M059J (cell line): ENCODE measurements at places on chromosomes 2 and 18. TPM values are rescaled to one million over a fixed set of nuclear protein-coding genes. Genes with fewer than 3 reads are reported as not detected.

Gene CRYGD
- not detected in 2 replicates for total RNA-seq

DNA sequence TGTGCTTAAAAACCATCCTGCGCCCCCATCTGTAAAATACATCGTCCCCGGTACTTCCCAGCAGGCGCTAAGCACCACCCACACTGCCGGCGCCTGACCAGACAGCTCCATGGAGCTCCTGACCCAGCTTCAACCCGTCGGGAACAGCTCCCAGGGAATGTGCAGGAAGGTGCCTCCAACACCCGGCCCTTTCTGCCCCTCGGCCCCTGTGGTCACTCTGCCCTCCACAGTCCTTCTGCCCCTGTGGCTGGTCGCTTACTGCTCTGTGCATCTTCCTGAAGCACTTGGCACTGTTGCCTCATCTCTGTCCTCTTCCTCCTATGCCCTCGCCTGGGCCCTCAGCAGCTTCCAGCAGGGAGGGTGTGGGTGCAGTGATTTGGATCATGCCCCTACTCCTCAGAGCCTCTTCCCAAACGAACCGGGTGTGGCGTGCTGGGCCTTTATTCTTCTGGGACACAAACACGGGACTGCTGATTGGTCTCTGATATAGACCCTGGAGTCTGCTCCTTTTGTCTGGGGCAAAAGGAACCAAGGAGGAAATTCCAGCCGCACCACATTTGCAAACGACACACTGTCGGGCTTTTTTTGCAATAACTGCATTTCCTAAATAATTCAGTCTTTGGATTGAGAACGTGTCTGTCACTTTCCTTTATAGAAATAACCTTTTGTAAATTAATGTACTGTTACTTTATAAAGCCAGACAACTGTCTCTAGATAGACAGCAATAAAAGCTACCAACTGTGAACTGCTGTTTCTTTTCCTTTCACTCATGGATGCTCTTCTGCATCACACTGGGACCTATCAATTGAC is 65.9 kb downstream of the ADI1 start:
- DNase-seq: no peak

DNA sequence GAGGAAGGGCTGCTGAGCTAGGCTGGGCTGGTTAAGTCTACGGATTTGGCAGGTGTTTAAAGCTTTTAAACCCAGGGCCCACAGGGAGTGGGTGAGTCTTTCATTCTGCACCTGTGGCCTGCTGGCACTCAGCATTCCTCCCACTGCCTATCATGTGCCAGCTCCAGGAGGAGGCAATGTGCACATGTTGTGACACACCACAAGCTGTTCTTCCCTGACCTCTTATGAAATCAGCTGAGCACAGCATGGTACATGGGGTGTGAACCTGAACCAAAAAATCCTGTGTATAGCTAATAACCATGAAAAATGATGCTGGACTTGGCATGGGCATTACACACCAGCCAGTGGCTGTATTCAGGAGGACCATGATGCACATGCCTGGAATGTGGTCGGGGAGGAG is 297.9 kb upstream of the MMADHC start:
- peak; percentile 13 for DNase-seq

Gene POTEJ
- not detected in 2 replicates for total RNA-seq

- no peak for DNase-seq
These were observed 11.1 kb downstream of the SLC30A3 start for GRCh38 chr2:27251766-27252165.

Gene MRPS5
- 66.4 and 66.8 TPM in 2 replicates for total RNA-seq

DNA sequence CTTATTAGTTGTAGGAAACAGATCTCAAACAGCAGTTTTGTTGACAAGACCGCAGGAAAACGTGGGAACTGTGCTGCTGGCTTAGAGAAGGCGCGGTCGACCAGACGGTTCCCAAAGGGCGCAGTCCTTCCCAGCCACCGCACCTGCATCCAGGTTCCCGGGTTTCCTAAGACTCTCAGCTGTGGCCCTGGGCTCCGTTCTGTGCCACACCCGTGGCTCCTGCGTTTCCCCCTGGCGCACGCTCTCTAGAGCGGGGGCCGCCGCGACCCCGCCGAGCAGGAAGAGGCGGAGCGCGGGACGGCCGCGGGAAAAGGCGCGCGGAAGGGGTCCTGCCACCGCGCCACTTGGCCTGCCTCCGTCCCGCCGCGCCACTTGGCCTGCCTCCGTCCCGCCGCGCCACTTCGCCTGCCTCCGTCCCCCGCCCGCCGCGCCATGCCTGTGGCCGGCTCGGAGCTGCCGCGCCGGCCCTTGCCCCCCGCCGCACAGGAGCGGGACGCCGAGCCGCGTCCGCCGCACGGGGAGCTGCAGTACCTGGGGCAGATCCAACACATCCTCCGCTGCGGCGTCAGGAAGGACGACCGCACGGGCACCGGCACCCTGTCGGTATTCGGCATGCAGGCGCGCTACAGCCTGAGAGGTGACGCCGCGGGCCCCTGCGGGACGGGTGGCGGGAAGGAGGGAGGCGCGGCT is at the start of gene TYMS:
Gene TYMS (plus strand): TSS at position 343 of the 690 bp plus-strand sequence. CDS start 90 bp downstream, at position 433.
- DNase-seq: peak; percentile 76

DNA sequence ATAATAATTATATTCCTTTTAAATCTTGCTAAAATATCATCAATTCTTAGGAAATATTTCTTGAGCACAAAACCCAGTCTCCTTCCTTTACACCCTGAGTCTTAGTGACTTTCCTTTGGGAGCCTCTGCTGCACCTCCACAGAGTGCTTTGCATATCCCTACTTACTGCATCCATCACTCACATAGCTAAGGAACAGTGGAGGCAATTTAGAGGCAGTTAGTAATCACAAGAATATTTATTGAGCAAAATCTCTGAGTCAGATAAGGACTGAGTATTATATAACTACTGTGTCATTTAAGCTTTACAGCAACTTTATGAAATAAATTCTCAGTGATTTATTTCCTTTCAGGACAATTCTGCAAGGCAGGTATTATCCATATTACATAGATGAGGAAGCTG is 327.7 kb downstream of the TMX3 start:
- peak; percentile 75 for DNase-seq

GRCh38 chr2:33425161-33425560 is 51.3 kb upstream of the RASGRP3 start:
- no peak for DNase-seq

Gene C18orf63
- total RNA-seq: not detected in 2 replicates

DNA sequence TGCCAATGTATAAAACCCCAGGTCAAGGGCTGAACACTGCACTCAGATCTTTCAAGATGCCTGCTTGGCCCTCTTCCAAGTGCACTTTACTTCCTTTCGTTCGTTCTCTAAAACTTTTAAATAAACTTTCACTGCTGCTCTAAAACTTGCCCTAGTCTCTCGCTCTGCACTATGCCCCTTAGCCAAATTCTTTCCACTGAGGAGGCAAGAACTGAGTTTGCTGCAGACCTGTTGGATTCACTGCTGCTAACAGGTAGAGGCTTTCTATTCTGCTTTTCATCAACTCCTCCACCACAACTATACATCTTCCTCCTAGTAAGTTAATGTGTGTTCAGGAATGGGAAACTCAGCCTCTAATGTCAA is 467.9 kb downstream of the MBD2 start:
- DNase-seq: peak; percentile 9

DNA sequence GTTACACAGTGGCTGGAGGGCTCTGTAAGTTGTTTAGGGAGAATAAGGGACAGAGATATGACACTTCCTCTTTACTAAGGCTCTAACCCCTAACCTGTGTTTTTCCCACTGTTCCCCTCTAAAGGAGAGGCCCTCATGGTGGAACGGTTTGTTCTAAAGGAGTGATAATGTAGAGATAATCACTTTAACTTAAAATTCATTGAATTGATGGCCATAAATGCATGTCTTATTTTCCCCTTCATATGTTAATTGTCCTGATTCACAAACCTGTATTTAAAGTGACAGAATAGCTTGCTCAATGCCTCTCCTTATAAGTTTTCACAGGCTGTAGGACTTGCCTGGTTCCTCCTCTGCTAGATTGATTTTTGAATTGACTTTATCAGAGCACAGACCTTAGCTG is at the start of gene SERPINB12:
Gene SERPINB12 (plus strand): TSS at position 301 of the 400 bp plus-strand sequence. CDS start 13,791 bp downstream, outside the sequence.
- no peak for DNase-seq

Gene PDE11A
- total RNA-seq: 0.49 and 2.0 TPM in 2 replicates

DNA sequence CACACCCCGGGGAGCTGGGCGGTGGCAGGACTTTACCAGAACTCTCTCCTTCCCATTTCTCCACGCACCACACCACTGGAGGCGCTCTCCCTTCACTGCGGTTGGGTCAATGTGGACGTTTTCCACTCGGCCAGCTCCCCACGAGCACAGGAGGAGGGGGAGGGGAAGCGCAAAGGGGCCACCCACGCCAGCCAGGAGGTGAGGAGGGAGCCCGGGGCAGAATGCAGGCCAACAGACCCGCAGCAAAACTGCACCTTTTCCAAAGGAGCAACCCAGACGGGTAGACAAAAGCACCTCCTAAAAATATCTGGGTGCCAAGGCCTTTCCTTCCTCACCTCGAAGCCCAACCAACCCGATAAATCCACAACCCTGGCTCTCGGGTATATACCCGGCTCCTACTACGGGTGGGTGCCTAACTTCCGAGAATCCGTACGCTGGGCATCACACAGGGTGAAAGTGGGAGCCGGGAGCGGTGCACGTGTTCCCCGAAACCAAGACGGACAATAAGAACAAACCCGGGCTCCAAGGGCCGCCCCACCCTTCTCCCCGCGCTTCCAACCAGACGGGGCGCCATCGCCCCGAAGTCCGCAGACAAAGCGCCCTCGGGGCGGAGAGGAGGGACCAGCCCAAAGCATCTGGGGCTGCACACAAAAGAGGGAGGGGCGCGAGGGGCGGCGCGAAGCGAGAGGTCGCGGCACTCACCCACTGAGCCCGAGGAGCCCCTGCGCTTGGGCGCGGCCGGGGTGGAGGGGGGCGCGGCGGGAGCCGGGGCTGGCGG is 1.0 kb downstream of the RTN4 start:
- DNase-seq: peak; percentile 78

DNA sequence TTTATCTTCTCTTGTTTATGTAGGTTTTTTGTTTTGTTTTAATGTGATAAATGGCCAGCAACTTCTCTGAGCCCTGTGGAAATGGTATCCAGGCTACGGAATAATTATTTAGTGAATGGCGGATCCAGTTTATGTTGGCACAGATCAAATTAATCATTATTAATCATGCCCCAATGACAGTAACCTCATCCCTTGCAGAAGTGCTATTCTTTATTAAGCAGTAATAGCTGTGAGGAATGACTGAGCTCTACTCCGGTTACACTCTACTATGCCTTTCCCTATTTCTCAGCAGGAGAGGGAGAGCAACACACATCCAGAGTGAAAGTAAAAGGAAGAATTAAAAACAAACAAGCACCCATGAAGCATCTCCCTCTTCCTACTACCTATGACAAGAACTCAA is 84.8 kb downstream of the SETBP1 start:
- DNase-seq: peak; percentile 6

- no peak for DNase-seq
These were observed at the start of gene LRRTM4 for GRCh38 chr2:77521931-77522470. Gene LRRTM4 (minus strand): TSS chr2:77522376.

DNA sequence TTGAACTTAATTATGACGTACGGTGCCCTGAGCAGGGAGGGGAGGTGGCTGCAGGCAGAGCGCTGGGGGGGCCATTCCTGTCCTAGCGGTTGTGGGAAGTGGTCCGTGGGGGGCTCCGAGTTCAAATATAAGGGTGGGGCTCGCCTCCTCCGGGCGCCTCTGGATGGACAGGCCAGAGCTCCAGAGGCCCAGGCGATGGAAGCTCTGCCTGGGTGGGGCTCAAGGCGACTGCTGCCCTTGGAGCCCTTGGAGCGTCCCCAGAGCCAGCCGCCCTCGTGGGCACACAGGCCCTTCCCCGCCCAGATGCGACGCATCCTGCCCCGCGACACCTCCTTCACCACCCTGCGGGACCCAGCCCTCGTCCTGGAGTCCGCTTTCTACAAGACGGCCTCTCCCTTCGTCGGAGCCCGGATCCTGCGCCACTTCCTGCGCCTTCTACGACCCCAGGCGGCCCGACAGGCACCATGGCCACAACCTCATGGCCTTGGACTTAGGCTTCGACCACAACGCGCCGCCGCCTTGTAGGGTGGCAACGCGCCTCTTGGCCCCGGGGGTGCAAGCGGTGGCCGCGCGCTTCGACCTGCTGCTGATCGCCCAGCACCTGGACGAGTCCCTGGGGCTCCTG is 10.5 kb downstream of the AQP12B start:
- no peak for DNase-seq

- no peak for DNase-seq
These were observed 271.2 kb upstream of the SETBP1 start for GRCh38 chr18:44409515-44409914.

DNA sequence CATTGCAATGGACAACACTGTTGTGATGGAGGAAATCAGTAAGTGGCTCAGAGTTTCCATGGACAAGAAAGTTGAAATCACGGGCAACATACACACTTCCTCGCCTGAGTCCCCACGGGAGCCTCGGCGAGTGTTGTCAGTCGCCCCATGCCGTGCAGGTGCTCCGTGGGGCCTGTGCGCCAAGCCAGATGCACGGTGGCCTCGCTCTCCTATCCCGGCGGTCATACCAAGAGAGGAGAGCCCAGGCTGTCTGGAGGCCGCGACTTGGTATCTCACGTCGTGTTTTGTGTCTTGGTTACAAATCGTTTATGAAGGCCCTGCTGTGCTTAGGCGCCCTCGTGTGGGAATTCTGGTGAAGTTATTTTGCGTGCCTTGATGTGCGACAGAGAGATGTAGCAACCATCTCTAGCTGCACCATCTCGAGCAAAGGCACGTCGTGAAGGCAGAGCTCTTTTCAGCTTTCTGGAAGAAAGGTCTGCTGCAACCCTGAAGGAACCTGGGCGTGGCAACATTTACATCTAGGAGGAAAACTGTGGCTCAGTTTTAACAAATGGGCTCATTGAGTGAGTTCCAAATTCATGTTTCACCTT is 21.8 kb downstream of the ATG4B start:
- peak; percentile 34 for DNase-seq

Gene BCL11A
- under 0.01 TPM in 1 of 2 replicates, not detected in the other for total RNA-seq

Gene PRADC1
- total RNA-seq: 32.3 and 35.3 TPM in 2 replicates

DNA sequence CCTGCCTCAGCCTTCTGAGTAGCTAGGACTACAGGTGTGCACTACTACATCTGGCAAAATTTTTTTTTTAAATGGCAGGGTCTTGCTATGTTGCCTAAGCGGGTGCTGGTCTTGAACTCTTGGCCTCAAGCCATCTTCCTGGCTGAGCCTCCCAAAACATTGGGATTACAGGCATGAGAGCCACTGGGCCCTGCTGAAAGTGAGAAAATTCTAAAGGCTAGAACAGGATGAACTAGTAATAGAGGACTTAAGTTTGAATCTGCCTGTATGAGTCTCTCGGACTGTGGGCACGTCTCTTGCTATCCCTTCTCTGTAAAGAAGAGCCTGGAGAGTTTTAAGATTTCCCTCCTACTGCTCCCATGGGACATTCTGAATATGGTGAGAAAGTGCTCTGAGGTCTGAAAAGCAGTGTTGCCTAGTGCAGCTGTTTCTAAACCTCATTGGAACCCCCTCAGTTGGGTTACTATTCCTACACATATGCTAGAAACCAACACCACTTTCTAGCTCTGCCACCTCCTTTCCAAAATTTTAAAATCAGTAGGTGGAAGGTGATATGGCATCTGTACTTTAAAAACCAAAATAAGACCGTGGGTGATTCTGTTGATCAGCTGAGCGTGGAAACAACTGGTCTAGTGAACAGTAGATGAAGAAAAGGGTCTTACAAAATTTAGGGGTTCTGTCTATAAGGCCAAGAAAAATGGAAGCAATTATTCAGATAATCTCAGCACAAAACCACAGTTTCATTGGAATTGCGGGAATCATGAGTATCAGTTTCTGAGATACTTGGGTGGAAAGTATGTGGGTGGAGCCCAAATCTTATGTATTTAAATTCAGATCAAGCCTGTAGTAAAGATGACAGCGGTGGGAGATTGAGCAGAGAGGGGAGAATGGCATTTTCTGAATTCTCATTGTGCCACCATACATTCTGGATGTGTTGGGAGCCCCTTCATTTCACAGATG is 259.8 kb upstream of the CXCR4 start:
- no peak for DNase-seq

Gene FBLN7
- 3.0 and 3.9 TPM in 2 replicates for total RNA-seq

Gene GAL3ST2
- not detected in 2 replicates for total RNA-seq

Gene IGFBP5
- total RNA-seq: 677 and 1,398 TPM in 2 replicates
